Stimulated activated CD4-positive, alpha-beta T cell treated with anti-CD3 and anti-CD28 coated beads, TNF-alpha, amount 100 ng/mL, for 1 hour (primary cell): ENCODE measurements at places on chromosomes 7 and 10.

DNA sequence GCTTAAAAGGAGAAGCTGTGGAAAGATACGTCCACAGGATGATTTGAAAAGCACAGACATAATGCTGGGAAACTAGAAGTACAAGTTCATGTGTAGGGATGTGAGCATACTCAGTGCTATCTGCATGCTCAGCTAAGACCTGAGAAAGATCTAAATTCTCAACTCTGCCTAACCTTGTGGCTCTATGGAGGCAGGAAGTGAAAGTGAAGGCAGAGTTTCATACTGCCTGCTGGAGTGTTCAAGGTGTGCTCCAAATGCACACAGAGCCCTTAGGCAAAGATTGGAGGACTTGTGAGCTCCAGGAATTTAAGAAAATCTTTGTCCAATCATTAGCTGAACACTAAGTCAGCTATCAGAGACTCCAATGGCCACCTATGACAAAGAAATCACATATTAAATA lies 190.9 kb downstream of the RNLS start:
- no peak for DNase-seq

GRCh38 chr10:132239126-132240031 lies 52.6 kb downstream of the DPYSL4 start:
- DNase-seq, result no peak

DNA sequence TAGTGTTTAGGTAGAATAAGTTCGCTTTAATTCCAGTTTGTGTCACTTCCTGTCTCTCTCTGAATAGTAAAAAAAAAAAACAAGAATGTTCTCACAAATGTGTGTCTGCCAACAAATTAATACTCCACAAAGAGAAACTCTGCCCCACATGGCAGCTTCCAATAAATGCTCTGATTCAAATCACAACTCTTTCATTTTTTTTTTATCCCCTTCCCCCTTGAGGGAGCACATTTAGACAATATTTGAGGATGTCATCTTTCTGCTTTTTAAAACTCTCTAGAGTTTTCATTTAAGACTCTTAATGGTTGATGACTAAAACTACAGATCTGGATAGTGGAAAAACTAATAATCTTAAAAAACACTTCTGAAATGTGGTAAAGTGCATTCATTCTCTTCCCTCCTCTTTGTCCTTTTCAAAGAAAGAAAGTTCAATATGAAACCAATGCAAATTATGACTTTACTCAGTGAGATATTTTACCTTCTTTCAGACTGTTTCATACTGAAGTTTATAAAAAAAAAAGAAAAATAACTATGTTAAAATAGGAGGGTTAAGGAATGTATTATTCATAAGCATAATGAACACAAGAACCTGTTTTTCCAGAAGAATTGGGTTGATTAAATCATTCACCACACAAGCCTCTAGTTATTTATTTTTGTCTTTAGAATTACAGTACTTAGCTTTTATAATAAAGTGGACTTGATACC lies 42.3 kb downstream of the ARID5B start:
- DNase-seq, result no peak

DNA sequence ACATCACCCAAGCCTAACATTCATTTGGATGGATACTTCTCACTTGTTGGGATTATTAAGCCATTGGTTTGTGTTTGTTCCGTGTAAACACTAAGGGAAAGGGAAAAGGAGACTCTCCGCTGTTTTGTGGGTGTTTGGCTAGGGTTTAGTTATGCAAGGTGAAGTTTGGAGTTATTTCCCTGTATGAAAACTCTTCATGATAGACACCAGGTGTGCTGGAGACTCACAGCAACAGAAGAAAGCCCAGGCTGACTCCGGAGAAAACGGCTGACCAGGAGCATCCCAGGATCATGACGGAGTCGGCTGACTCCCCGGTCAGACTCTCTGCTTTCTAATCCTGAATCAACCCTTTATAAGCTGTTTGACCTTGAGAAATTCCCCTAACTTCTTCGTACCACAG lies 94.1 kb upstream of the KLF6 start:
- no peak for DNase-seq

DNA sequence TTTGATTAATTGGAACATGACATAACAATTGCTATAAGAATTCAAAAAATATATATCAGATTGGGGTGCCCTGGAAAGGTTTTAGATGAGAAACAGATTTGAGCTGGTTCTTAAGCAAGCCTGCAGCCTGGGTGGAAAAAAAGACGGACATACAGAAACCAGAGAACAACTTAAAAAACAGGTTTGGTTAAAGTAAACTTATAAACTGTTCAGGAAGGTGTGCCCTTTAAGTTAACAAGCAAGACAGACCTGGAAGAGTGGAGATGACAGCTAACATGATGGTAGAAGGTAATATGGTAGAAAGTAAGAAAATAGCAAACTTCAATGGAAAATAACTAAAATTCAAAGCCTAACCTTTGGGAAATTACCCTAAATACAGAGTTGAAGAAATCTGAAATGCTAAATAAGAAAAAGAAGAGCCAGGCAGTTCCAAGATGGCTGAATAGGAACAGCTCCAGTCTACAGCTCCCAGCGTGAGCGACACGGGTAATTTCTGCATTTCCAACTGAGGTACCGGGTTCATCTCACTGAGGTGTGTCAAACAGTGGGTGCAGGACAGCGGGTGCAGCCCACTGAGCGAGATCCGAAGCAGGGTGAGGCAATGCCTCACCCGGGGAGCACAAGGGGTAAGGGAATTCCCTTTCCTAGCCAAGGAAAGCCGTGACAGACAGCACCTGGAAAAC lies 52.2 kb downstream of the CADPS2 start:
- DNase-seq, result no peak

DNA sequence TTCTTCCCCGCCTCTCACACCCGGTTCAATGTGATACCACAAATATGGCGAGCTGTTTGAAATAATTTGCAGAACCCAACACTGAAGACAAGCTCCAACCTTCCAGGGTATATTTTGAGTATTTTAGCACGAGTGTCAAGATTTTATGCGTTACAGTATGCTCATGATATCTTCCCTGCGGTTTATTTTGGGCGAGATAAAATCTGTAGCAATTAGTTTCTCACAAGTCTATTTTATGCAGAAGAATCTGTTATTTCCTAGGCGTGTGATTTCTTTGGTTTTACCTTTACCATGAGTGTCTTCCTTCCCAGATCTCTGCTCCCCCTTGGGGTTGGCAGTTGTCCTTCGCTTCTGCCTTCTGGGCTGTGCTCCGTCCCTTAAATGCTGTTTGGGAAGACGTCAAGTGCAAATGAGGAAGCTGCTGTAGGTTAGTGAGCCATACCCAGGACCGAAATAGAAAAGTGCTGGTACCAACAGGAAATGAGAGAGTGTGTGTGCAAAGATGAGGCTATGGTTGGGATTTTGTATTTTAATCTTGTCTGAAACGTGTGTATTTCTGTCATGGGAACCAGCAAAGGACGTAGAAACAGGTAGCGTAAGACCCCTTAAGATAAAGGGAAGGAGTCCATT lies 299.8 kb downstream of the KLF6 start:
- no peak for DNase-seq

- no peak for DNase-seq
Observed at GRCh38 chr10:113960617-113961181, 83.0 kb upstream of the ADRB1 start.
